ENCODE measurements at places on chromosomes 5 and 9. TPM values are rescaled to one million over a fixed set of nuclear protein-coding genes. Genes with fewer than 3 reads are reported as not detected.

DOCK8 gene
- 266 TPM for total RNA-seq

NSD1 gene
- 115 TPM for total RNA-seq

RELL2 gene
- 19.3 TPM for total RNA-seq

HBEGF gene
- 39.1 TPM for total RNA-seq

PCDHB9 gene
- total RNA-seq, result not detected

NR2F1-AS1 gene
- total RNA-seq, result not detected

TLX3 gene
- not detected for total RNA-seq

PCDHGB1 gene
- 0.17 TPM for total RNA-seq

NOL6 gene
- total RNA-seq, result 51.4 TPM

IL12B gene
- total RNA-seq, result not detected

CKS2 gene
- 112 TPM for total RNA-seq

DIPK1B gene
- total RNA-seq, result 0.29 TPM

NDUFS4 gene
- total RNA-seq, result 48.5 TPM

LECT2 gene
- not detected for total RNA-seq

SHB gene
- 0.74 TPM for total RNA-seq

IL3 gene
- 6.0 TPM for total RNA-seq

IFNA2 gene
- not detected for total RNA-seq

CYLC2 gene
- not detected for total RNA-seq

WDR38 gene
- not detected for total RNA-seq

F12 gene
- total RNA-seq, result 0.22 TPM

CTXN3 gene
- total RNA-seq, result not detected

NOL8 gene
- 67.8 TPM for total RNA-seq

PIP5KL1 gene
- total RNA-seq, result 1.8 TPM

LHX3 gene
- not detected for total RNA-seq

STK32A gene
- not detected for total RNA-seq

AP3B1 gene
- total RNA-seq, result 44.1 TPM

LCN15 gene
- total RNA-seq, result not detected

CDH6 gene
- not detected for total RNA-seq

FAM200C gene
- 0.51 TPM for total RNA-seq

PLPPR1 gene
- total RNA-seq, result not detected

CARD9 gene
- 1.6 TPM for total RNA-seq

MLANA gene
- total RNA-seq, result not detected

SLC1A3 gene
- total RNA-seq, result not detected

ARSI gene
- not detected for total RNA-seq

PTPN3 gene
- total RNA-seq, result 2.8 TPM

NSMF gene
- 30.5 TPM for total RNA-seq
